ENCODE measurements at places on chromosomes 2 and 18.

DNA sequence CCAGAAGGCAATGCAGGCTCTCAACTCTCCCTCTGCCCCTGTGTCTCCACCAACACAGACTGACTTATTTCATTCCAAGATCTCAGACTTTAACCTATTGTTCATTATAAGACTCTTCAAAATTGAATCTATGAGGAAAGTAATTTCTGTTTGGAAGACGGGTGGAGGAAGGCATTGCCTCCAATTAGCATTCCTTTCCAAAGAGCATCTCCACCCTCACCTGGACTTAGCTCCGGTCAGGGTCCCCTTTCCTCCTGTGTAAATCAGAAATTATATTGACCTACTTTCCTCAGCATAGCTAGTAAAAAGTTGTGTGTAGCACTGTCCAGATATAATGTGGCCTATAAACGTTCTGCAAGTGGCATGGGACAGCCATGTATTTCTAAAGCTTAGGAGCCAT is 230.4 kb upstream of the ACVR2A start:
- no peak for DNase-seq

DNA sequence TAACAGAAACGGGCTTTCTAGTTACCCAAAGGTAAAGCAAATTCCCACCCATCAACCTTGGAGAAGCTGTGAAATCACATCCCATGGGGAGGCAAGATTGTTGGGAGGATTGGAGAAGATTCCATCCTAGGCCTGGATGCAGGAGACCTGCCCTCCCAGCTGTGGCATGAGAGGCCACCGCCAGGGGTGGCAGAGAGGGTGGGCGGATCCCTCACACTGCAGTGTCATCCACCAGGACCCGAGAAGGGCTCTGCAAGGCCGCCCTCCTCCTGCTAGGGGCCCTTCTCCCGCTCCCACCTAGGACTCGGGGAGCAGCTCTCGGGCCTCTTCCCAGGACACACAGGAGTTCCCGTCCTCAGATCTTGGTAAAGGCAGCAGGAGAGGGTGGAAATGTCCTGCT is 15.5 kb upstream of the ATG16L1 start:
- no peak for DNase-seq

DNA sequence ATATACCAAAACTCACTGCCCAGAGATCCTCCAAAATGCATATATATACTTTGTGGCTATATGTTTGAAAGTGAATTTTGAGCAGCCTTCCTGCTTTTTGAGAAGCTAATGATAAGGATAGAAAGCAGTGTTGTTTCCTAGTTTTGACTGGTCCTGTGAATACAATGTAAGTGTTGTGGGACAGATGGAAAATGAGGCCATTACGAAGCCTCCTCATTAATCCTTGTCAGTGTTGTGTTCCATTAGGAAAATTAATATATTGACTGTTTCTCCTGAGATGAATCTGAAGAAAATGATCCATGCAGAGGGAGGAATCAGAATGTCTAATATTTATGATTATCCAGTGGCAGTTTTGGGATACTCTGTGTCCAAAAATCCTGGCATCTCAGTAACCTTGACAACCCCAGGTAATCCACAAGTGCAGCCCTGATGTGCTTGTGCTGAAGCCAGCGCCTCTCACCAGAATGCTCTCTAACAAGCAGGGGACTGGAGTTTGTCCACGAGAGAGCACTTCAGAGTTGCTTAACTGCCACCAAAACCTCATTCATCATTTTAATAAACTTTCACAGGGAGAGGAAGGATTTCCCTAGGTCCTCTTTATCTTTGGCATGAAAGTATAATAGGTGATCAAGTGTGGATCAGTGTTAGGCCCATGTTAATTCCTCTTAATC is 418.6 kb downstream of the CMPK2 start:
- no peak for DNase-seq

DNA sequence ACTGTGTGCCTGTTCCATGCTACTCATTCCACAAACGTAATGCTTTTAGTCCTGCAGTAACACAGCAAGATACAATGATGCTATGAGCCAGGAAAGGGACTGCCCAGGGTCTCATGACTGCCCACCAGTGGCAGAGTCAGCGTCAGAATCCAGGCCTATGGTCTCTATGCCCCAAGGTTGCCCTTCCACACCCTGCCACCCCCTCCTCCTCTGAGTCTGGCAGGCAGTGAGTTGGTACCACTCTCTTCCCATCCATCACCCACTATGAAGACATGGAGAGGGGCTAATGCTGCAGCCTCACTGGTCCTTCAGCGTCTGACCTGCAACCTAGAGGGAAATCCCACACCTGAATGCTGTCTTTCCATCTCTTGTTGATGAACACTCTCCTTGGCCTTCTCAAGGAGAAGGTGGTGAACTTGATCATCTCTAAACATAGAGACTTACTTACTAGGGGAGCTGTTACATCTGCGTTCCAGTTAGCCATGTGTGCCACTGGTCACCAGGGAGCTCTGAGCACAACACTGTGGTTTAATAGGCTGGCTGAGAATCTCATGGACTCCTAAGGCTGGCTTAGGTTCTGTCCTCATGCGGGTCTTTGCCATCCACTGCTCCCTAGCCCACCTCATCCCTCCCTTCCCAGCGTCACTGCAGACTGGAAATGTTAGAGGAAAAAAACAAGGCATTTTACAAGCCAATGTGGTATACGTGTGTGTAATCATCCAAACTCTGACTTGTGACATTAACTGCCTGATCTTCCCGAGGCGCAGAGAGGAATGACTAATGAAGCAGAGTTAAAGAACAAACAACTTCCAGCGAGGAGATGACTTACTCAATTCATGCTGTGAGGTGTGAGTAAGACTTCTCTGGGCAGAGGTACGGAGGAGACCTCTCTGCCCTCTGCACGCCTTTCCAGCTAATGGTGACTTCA is 28.8 kb downstream of the STEAP3 start:
- no peak for DNase-seq

GRCh38 chr2:140808820-140809219 is 1322.0 kb downstream of the LRP1B start:
- DNase-seq, result no peak

DNA sequence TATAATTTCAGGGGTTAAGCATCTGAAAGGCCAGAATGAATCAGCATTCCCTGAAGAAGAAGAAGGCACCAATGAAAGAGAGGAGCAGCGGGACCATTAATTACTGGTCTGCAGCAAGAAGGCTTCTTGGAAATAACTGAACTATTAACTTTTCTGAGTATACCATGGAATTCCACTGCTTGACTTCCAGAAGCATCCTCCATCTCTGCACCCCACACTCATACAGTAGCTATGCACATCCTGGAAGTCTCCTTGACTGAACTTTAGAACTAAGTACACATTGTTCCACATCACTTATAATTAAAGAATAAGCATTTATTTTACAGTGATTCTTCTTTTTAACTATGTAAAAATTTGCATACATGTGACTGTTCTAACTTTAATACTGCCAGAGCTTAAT is 131.5 kb downstream of the PPP1R1C start:
- DNase-seq, result no peak

GRCh38 chr2:169759987-169760386 is 26.4 kb downstream of the KLHL23 start:
- DNase-seq, result no peak

DNA sequence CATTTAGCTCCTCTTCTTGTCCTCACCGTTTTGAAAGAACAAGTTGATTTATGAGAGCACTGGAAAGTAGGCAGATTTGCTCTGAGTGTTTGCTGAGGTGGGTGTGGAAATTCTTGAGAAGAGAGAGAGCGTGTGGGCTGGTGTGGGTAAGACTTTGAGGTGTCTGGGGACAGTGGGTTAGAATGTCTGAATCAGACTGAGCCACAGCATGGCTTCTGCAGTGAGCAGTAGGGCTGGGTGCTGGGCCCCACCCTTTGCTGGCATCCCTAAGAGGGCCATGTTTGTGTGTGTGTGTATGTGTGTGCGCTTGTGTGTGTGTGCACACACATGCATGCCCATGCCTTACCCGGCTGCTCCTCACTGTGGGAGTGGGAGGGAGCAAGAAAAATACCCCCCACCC is 63.7 kb downstream of the COPS8 start:
- DNase-seq, result no peak

- no peak for DNase-seq
These were observed 130.4 kb downstream of the RNF144A start for GRCh38 chr2:7047661-7048060.

- DNase-seq, result no peak
These were observed 212.8 kb downstream of the MYCN start for GRCh38 chr2:16152928-16153753.

DNA sequence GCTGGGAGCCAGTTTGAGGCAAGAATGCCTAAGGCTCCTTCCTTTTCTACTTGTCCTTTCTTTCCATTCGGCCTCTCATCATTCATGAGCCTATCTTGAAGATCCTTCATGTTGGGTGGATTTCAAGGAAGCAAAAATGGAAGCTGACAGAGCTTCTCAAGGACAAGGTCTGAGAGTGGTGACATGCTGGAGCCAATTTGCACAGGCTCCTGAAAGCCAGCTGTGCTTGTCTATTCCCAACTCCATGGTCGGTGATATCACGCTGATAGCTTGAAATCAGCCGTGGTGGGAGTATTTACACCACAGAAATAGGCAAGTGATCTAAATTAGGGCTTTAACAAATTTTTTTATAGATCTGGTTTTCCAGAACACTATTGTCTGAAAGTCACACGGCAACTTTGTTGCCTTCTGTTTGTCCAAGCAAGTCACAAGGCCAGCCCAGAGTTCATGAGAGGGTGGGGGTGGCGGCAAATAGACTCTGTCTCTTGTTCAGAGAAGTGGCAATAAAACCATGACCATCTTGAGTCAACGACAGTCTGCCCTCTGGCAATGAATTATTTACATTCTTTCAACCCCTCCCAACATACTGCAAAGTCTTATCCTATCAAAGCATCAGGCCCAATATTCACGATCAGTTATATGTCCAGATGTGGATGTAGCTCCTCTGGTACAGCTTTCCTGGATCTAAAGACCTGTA is 49.9 kb upstream of the SLC35F5 start:
- DNase-seq, result no peak

DNA sequence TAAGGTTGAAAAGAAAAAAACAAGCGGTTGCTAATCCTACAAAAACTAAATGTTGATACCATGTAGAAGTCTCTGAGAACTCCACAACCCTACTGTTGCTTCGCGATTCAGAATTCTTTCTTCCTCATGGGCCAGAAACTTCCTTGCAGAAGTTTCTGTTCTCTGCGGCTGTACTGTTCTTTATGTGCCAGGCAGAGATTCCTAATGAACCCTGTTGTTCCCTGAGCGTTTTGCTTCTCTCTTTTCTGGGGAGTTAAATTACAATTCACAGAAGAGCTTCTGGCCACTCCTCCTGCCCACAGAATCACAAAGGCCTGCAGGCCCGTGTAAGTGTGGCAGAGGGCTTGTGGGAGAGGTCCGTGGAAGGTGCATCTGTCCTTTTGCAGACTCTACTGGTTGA is 1.8 kb upstream of the THNSL2 start:
- DNase-seq, result no peak

- no peak for DNase-seq
These were observed 715.1 kb upstream of the SLC8A1 start for GRCh38 chr2:41167014-41167413.

GRCh38 chr2:143192716-143193115 is 63.5 kb downstream of the ARHGAP15 start:
- no peak for DNase-seq

Measured in inflammatory macrophage treated with lipopolysaccharide for 1 hour (primary cell).